ENCODE measurements at places on chromosomes 11 and 22.

DNA sequence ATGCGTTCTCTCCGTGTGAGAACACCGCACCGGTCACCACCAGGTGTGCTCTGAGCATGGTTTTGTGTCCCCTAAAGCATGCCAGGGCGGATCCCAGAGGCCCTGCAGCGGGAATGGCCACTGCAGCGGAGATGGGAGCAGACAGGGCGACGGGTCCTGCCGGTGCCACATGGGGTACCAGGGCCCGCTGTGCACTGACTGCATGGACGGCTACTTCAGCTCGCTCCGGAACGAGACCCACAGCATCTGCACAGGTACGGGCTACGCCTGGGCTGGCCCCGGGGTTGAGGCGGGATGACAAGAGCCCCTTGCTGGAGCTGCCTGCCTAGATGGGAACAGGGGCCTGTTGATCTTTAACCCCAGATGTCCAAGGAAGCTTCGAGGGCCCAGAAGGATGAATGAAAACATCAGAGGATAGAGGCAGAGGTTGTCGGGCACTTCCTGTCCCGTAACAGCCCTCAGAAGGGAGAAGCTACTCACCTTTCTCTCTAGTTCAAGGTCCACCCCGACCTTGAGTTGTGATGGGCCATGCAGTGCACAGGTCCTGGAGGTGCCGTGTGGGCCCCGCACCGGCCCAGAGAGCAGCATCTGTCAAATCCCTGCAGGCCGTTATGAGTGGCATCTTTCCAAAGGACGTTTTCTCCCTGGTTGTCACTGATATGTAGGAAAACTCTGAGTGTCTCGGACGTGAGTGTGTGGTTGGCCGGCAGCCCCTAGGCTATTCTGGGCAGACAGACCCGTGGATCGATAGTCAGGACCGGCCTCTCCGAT is 3.3 kb downstream of the CRELD2 start:
- DNase-seq: no peak

DNA sequence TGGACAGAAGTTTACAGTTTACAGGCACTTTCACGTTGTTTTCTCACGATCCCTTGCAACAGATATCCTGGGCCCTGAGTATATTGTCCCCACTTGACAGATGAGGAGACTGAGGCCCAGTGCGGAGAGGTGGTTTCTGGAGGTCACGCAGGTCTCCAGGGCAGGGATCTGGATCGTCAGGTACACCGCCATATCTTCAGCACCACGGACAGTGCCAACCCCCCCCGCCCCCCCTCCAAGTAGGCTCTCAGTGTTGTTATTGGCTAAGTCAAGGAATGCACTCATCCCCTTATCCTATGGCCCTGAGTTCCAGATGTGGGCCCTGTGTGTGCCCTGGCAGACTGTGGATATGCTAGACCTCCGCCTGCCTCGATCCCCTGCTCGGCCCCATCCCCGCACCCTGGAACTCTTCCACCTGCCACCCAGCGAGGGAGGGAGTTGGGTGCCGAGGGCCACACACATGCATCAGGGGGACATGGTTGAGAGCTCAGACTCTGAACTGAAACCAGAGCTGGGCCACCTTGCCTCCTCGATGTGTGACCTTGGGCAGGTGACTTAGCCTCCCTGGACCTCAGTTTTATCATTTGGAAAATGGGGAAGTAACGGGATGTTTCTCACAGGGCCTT is 37.5 kb downstream of the MPPED1 start:
- no peak for DNase-seq

GRCh38 chr22:45254388-45254787 is 13.7 kb upstream of the KIAA0930 start:
- no peak for DNase-seq

DNA sequence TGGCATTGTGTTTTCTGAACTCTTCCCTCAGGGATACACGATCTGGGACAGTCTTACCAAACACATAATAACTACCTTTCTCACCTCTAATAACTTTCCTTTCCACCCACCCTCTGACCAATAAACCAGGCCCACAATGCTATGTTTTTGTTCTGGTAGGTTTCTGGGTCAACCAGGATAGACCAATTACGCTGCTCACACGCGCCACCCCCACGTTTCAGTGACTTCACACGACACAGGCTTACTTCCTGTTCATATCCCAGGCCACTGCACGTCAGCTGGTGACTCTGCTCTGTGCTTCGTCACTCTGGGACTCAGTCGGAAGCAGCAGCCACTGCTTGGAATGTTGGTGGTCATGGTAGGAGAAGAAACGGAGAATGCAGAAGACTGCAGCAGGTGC is 2.5 kb downstream of the KRTAP5-4 start:
- peak; percentile 40 for DNase-seq

DNA sequence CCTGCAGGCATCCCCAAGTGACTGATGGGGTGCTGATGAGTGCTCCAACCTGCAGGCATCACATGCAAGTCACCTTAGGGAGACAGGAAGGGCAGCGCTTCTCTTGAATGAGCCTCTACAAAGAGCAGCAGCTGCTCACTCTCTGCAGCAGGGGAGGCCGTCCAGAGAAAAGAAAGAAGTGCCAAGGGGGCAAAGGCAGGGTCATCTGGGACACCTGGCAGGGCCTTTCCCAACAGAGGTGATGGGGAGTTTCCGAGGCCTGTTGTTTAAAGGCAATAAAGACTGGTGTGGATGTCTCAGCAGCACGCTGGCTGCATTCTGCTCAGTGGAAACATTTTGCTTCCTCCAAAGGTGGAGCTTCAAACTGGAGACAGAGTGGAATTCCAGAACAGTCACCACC is 113.7 kb downstream of the ETS1 start:
- DNase-seq: no peak

GRCh38 chr11:45913514-45913913 is 4.2 kb downstream of the PEX16 start:
- DNase-seq: no peak

DNA sequence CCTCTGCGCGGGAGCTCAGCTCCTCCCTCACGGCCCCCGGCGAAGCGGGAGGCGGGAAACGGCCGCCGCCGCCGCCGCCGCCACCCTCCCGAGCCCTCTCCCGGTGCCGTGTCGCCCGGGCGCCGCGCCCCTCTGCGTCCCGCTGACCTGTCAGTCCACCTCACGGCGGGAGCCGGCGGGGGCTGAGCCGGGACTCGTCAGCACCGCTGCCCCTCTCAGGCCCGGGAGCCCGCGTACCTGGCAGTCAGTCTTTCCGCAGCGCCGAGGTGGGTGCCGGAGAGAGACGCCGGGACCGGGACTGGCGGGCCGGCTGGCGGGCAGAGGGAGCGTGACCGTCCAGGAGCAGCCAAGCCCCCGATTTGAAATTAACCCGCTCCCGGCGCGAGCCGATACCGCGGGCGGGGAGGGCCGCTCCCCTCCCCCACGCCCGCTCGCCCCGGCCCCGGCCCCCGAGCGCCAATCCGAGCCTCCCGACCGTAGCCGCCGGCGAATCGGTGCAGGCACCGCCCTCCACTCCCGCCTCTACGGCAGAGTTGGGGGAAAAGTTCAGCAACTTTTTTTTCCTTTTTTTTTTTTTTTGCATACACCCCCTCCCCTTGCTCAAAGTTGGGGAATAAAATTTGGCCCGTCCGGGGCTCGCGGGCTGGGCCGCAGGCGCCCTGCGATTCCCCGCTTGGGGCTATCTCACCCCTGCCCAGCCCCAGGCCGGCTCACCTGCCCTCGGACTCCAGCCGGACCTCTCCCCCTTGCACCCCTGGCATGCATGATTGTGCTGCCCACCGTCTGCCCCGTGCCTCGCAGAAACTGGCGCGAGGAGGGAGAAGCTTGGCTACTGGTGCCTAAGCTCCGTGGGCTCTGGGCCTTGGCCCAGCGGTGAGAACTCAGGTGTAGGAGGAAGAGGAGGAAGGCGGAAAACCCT is 774 bp upstream of the E2F8 start:
- DNase-seq: peak; percentile 7

DNA sequence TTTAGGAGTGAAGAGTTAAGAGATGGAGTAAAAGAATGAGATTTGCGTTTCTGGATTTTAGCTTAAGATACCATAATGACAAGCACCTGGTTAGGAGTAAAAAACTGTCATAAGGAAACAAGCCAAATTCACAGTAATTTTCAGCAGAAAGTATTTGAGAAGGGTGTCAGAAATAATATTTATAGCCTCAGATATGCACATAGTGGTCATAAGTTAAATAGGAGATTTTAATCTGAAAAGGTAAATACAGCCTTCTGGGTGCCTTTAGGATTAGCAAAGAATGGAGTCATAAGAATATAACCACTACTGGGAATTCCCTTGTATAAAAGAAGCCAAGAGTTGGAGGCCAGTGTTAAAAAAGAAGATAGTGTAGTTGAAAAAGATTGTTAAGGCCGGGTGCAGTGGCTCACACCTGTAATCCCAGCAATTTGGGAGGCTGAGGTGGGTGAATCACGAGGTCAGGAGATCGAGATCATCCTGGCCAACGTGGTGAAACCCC is 160.1 kb downstream of the SWAP70 start:
- DNase-seq: no peak

- DNase-seq: no peak
These were observed 54.1 kb downstream of the MAML2 start for GRCh38 chr11:96288915-96289314.

DNA sequence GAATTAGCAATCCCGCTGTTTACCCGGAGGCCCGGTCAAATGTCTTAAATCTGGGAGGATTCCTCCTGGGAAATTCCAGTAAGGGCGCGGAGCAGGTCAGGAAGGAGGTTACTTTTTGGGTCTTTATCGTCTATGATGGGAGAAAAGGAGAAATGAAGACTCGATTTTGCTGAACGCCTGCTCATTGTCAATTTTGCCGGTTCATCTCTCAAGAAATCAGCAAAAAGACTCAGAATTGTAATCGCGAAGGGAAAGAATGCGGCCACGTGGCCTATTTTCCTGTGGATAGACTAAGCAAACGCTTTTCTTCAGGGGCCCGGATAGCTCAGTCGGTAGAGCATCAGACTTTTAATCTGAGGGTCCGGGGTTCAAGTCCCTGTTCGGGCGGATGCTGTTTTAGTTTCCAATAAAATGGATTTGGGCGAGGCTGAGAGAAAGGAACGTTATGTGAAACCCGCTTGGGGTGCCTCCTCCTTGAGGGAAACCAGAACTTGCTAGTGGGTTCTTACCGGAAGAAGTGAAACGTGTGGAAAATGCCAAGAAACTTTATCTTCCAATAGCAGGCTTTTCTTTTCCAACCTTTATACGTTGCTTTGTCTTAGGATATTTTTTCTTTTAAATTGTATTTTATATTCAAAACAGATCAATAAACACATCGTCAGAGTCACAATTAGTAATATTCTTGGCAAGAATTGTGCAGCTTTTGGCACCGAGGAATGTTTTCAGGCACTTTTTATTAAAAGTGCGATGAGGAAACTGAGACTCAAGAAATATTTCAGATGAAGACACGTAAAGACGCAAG is 45.0 kb downstream of the OR4D9 start:
- peak; percentile 75 for DNase-seq

GRCh38 chr22:46773076-46773475 is 10.6 kb downstream of the TBC1D22A start:
- DNase-seq: no peak

- no peak for DNase-seq
These were observed 64.7 kb upstream of the APOA1 start for GRCh38 chr11:116901964-116902688.

- no peak for DNase-seq
These were observed 68.4 kb downstream of the FBLN1 start for GRCh38 chr22:45571089-45571488.

GRCh38 chr22:37610480-37611129 is 2.0 kb downstream of the GGA1 start:
- DNase-seq: no peak

DNA sequence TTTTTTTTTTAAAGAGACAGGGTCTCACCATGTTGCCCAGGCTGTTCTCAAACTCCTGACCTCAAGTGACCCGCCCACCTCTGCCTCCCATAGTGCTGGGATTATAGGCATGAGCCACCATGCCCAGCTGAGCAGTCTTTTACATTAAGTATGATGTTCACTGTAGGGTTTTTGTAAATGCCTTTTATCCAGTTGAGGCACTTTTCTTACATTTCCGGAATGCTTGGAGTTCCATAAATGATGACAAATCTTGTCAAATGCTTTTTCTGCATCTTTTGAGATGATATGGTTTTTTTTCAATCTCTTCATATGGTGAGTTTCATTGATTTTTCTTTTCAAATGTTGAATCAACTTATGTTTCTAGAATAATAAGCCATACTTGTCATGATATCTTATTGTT is 29.4 kb upstream of the CTTN start:
- DNase-seq: no peak

DNA sequence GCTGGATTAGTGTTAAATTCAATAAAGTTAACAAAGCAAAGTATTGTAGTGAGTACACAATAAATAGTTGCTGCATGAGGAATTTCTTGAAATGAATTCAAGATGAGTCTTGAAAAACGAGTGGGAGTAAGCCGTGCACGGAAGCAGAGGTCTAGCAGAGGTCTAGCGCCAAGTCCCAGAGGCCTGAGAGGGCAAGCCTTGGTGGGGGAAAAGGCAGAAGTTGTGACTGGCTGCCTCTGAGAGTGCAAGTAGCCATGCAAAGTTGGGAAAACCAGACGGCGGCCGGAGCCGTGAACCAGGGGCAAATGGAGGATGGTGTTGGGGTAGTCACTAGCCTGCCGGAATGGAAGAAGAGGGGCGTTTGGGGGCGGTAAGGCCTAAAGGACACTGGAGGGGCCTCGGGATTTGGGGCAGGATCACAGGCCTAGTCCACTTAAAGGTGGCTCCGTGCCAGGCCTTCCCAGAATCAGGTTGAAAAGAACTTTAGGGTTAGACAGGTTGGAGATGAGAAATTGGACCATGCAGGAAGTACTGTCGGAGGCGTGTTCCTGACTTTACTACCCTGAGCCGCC is 379 bp upstream of the SLC3A2 start:
- peak; percentile 51 for DNase-seq

- no peak for DNase-seq
These were observed 1.3 kb downstream of the TBRG1 start for GRCh38 chr11:124623861-124624525.

GRCh38 chr22:30212363-30212995 is 34.1 kb downstream of the LIF start:
- DNase-seq: peak; percentile 86

- DNase-seq: peak; percentile 81
These were observed 607 bp downstream of the PLAAT3 start for GRCh38 chr11:63613517-63614135.

All from lung microvascular endothelial cell (primary cell).